ENCODE measurements at places on chromosomes 2 and 18.
A peak's percentile ranks its signal among the peaks of the same experiment; 100 is the strongest.

GRCh38 chr2:104163611-104164130 lies 690.2 kb upstream of the POU3F3 start:
- no peaks in the 10 kb centered on the region for H3K27me3 ChIP-seq
- H3K4me1 ChIP-seq, result no peaks in the 10 kb centered on the region
- DNase-seq, result no peak
- H3K27ac ChIP-seq, result no peak overlapping the region

DNA sequence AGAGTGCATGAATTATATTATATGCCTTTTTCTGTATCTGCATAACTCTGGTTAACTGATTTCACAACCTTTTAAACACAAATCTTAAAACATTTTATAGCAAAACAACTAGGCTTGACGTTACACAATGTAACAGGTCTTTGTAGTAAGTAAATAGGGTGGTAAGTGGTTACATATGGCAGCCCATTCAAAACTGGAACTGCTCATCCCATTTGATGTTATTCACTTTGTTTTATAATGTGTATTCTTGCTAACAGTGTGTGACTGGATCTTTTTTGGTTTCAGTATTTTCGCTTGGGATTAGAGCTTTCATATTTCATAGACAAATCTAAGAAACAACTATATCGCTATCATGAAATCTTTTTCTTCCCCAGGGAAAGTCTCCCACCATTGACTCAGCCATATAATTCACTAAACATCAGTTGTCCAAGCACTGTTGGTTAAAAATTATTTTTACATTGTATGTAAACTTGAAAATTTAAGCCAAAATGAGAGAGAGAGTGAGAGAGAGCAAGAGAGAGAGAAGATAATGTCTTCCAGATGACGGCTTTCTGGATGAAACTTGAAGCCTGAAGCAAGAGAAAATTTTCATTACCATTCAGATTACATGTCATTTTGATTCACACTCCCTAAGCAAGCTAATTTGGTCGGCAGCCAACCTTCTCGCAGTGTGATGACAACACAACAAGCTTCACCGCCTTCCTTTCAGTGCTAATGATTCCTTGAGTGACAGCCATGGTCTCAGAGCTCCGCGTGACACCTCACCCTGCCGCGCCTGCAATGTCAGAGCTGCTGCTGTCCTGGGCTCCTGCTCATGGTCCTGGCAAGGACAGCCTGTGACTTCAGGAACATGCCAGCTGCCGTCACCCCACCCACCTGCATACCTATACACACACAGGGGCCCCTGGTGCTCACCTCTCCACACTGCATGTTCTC lies 946.9 kb upstream of the SOX11 start:
- no peaks in the 10 kb centered on the region for H3K4me1 ChIP-seq
- H3K4me3 ChIP-seq, result no peak overlapping the region
- no peak overlapping the region for H3K27ac ChIP-seq
- DNase-seq, result no peak
- H3K27me3 ChIP-seq, result no peaks in the 10 kb centered on the region

GRCh38 chr2:15734674-15735483 lies 143.2 kb downstream of the DDX1 start:
- no peak overlapping the region for H3K4me3 ChIP-seq
- H3K27ac ChIP-seq, result no peak overlapping the region
- peaks cover 3% of the 10 kb centered on the region for H3K27me3 ChIP-seq
- H3K4me1 ChIP-seq, result no peaks in the 10 kb centered on the region

DNA sequence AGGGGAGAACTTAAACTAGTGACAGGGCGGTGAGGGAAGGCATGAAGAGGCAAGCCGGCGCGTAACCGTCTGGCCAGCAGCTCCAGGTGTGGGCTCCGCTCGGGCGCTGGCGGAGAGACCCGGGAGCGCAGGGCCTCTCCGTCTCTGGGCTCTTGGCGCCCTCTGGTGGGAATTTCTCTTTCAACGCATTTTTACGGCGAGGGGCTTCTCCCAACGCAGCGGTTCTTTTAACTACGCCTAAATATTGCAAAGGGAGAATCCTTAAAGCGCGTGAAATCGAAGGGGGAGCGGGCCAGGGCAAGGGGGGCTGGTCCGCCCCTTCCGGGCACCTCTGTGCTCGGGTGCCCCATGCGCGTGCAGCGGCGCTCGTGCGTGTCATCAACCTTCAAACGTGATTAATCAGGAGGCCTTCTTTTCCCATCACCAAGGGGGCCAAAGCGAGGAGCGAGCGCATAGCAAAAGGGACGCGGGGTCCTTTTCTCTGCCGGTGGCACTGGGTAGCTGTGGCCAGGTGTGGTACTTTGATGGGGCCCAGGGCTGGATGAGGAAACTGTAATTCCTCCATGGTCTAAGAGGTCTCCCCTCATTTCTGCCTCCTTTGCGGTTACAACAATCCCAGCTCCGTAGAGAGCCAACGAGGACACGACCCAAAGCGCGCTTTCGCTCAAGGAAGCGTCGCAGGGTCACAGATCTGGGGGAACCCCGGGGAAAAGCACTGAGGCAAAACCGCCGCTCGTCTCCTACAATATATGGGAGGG lies 762 bp upstream of the GAD1 start:
- peak overlapping the region; percentile 79 for H3K4me3 ChIP-seq
- peaks cover 83% of the 10 kb centered on the region for H3K27me3 ChIP-seq
- H3K27ac ChIP-seq, result peak overlapping the region; percentile 77
- peaks cover 5% of the 10 kb centered on the region for H3K36me3 ChIP-seq
- peak; percentile 54 for DNase-seq

DNA sequence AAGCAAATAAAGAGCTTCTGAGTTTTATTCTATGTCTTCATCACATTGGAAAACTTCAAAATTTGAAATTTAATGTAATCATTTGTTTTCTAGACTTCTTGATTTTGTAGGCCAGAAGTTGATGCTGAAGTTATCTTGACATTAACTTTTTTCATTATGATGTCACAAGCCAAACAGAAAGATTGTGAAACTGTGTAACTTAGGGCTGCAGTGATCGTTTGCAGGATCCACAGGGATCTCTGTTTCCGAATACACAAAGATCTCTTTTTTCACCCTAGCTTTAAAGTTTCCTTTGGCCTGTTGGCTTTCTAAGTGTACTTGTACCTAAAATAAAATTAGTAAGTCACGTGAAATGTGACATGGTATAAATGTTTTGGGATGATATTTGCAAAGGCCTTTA lies 594.9 kb upstream of the CDH2 start:
- H3K4me3 ChIP-seq, result no peak overlapping the region
- no peaks in the 10 kb centered on the region for H3K27me3 ChIP-seq
- H3K4me1 ChIP-seq, result no peaks in the 10 kb centered on the region
- H3K36me3 ChIP-seq, result no peaks in the 10 kb centered on the region
- DNase-seq, result no peak

DNA sequence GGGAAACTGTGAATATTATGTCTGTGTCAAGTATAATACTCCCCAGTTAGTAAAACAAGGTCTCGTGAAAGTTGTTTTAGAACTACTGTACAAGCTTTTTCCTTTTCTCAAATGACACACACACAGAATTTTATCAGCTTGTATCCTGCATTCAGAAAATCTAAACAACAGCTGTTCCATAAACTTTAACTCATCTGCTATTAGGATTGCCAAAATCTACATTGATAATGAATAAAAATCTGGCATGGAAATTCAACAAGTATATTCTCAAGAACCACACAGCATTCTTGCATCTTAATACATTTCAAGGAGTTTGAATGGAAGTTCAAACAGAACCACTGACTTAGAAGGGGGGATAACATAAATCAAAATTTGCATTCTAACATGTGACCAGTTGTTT lies 151.2 kb downstream of the SLC39A10 start:
- no peaks in the 10 kb centered on the region for H3K4me1 ChIP-seq
- peaks cover under 1% of the 10 kb centered on the region for H3K27me3 ChIP-seq
- H3K36me3 ChIP-seq, result no peaks in the 10 kb centered on the region
- no peak for DNase-seq
- H3K27ac ChIP-seq, result no peak overlapping the region

GRCh38 chr2:165953306-165953654 lies 296 bp downstream of the TTC21B start:
- peaks cover 2% of the 10 kb centered on the region for H3K36me3 ChIP-seq
- H3K27ac ChIP-seq, result no peak overlapping the region
- H3K4me1 ChIP-seq, result peaks cover 11% of the 10 kb centered on the region
- no peaks in the 10 kb centered on the region for H3K27me3 ChIP-seq

GRCh38 chr18:51739044-51739666 lies 541.7 kb upstream of the MEX3C start:
- no peak for DNase-seq
- no peaks in the 10 kb centered on the region for H3K27me3 ChIP-seq
- no peaks in the 10 kb centered on the region for H3K36me3 ChIP-seq
- no peaks in the 10 kb centered on the region for H3K4me1 ChIP-seq

- no peak overlapping the region for H3K27ac ChIP-seq
- H3K4me1 ChIP-seq, result no peaks in the 10 kb centered on the region
- H3K4me3 ChIP-seq, result no peak overlapping the region
- DNase-seq, result no peak
- H3K27me3 ChIP-seq, result peaks cover 59% of the 10 kb centered on the region
- H3K36me3 ChIP-seq, result peaks cover 2% of the 10 kb centered on the region
Measured at GRCh38 chr2:231039821-231040364, 2.6 kb downstream of the C2orf72 start.

DNA sequence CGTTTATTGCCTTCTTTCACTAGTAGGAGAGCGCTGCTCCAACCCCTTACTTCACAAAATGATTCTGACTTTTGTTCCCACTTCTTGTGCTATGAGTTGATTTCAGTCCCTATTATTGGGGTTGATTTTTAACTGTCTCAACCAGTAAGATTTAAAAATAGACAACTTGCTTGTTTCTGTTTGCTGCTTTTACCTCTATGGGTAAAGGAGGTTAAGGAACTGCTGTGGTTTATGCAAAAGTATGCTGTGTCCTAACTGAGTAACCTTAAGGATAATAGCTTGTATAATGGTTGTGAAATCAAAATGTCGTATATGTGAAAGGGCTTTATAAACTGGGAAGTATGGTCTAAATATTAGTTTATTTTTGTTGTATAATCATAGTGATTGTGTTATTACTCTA lies 22.6 kb downstream of the ALMS1 start:
- no peaks in the 10 kb centered on the region for H3K4me1 ChIP-seq
- H3K27ac ChIP-seq, result no peak overlapping the region
- no peak for DNase-seq
- H3K27me3 ChIP-seq, result no peaks in the 10 kb centered on the region
- H3K36me3 ChIP-seq, result peaks cover 10% of the 10 kb centered on the region
- no peak overlapping the region for H3K4me3 ChIP-seq

DNA sequence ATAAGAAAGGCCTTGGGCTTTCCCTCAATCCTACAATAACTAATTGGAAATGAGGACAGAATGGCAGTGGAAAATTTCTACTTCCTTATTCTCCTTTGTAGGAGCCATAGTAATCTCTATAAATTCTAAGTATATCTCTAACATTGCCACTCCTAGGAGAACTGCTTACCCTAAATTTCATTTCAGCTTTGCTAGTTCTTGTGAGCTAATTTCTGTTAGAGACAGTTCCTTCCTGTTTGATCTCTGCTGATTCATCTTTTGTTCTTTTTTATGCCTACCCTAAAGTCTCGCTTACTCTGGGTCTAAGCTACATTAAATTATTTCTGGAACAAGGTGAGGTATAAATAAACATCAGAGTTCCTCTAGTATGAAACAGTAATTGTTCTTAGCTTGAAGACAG lies 25.7 kb downstream of the ABHD3 start:
- no peak overlapping the region for H3K27ac ChIP-seq
- DNase-seq, result no peak
- no peak overlapping the region for H3K4me3 ChIP-seq
- H3K27me3 ChIP-seq, result no peaks in the 10 kb centered on the region
- H3K36me3 ChIP-seq, result peaks cover 5% of the 10 kb centered on the region

DNA sequence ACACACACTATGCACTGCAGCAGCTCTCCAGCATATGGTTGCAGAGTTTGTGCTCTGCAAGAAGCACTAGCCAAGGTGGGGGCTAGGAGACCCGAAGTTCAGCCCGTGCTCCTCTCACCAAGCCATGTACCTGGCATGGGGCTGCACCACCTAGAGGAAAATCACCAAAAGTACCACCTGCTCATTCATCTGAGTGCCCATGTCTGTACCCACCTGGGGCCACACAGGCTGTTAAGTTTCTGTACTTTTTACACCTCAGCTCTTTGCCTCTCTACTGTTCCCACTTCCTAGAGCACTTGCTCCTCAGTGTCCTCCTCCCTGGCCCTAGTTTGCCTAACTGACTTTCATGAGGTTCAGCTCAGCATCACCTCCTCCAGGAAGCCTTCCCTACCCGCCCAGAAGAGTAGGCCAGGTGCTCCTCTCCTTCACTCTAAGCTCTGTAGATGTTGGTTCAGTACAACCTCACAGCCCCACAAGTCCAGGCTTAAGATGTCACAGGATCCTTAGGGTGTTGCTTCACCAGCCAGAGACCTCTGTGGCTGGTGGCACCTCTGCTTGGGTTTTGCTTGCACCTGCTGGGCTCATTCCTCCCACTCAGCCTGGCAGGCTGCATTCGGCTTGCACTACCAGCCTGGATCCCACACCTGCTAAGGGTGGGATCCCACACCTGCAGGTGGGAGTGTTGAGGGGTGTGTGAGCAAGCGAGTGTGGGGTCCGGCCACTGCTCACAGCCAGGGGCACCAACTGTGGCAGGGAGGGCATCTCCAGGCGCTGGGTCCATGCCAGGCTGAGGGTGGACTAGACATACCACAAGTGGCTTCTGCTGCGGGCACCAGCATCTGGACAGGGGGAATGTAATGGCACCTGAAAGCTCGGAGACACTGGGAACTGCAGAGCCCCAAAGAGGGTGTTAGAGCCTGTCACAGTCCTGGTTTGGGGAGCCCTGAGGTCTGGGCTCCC lies 10.2 kb upstream of the TFCP2L1 start:
- no peak overlapping the region for H3K4me3 ChIP-seq
- DNase-seq, result no peak
- no peak overlapping the region for H3K27ac ChIP-seq
- no peaks in the 10 kb centered on the region for H3K36me3 ChIP-seq
- no peaks in the 10 kb centered on the region for H3K4me1 ChIP-seq

DNA sequence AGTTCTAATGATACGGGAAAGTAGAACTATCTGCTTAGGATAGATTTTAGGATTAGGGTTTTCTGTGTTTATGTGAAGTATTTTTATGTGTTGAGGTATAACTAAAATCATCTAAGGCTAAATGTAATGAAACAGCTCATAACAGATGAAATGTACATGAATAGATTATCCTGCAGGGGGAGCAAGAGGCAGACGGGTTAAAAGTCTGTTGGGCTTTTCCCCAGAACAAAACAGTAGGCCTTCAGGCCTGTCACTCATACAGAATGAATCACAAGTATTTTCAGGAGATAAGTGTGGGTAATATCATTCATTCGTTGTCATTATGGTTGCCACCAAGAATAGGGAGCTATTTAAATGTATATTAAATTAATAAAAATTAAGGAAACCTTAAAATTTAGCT lies 107.9 kb upstream of the IL1R2 start:
- peaks cover 6% of the 10 kb centered on the region for H3K4me1 ChIP-seq
- H3K36me3 ChIP-seq, result peaks cover 57% of the 10 kb centered on the region
- no peak overlapping the region for H3K27ac ChIP-seq
- H3K4me3 ChIP-seq, result no peak overlapping the region

- peaks cover 4% of the 10 kb centered on the region for H3K36me3 ChIP-seq
- peaks cover 52% of the 10 kb centered on the region for H3K27me3 ChIP-seq
- DNase-seq, result peak; percentile 28
- peak overlapping the region; percentile 90 for H3K27ac ChIP-seq
- peaks cover 35% of the 10 kb centered on the region for H3K4me1 ChIP-seq
Measured at GRCh38 chr2:147845411-147845971, 662 bp downstream of the ACVR2A start.

- peaks cover 15% of the 10 kb centered on the region for H3K36me3 ChIP-seq
- no peak overlapping the region for H3K27ac ChIP-seq
- H3K27me3 ChIP-seq, result no peaks in the 10 kb centered on the region
- peaks cover 14% of the 10 kb centered on the region for H3K4me1 ChIP-seq
Measured at GRCh38 chr2:172193331-172194089, 90.8 kb upstream of the DLX2 start.

GRCh38 chr18:22272242-22272641 lies 102.9 kb downstream of the GATA6 start:
- DNase-seq, result no peak
- H3K27me3 ChIP-seq, result no peaks in the 10 kb centered on the region
- no peaks in the 10 kb centered on the region for H3K36me3 ChIP-seq
- no peaks in the 10 kb centered on the region for H3K4me1 ChIP-seq
- no peak overlapping the region for H3K27ac ChIP-seq
- no peak overlapping the region for H3K4me3 ChIP-seq

Data from activated T-helper 1 cell treated with anti-CD3 and anti-CD28 coated beads, Interleukin-12 subunit alpha, Interleukin-12 subunit beta, Interleukin-2, Interleukin-4 antibody, amounts not matched to agents 30 ng/mL and 10 ng/mL and 1 ng/mL, durations not matched to agents 14 hours and 24 hours and 36 hours (primary cell).